ENCODE measurements at places on chromosomes 1 and 21.

DNA sequence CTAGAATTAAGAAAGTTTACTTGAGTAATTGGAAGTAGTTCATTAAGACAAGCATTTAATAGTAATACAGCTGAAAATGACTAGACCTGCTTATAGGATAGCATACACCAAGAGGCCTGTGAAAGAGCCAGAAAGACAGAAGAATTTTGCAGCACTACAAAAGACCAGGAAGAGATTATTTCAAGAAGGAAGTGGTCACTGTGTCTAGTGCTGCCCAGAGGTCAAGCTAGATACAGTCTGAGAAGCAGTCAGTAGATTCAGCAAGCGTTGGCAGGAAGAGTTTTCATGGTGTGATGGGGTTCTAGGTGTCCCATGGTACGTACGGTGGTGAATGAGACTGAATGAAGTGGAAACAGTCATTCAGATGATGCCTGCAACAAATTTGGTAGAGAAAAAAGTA is 31.5 kb downstream of the RGS8 start:
- DNase-seq, result no peak

DNA sequence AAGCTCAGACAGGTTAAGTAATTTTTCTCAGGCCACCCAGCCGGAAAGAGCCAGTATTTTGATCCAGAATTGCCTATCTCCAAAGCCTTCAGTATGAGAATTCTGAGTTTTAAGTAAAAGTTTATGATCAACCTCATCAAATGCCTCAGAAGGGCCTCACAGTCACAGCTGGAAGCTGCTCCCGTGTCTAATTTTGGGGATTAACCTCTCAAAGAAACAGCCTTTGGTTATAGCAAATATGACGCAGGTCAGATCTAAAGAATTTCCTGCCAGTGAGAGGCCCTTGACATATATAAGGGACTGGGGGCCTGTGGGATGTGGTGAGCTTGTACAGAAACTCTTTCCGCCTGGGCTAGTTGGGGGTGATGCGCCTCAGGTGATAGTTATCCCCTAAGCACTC is 2.3 kb downstream of the EXTL1 start:
- DNase-seq, result no peak

DNA sequence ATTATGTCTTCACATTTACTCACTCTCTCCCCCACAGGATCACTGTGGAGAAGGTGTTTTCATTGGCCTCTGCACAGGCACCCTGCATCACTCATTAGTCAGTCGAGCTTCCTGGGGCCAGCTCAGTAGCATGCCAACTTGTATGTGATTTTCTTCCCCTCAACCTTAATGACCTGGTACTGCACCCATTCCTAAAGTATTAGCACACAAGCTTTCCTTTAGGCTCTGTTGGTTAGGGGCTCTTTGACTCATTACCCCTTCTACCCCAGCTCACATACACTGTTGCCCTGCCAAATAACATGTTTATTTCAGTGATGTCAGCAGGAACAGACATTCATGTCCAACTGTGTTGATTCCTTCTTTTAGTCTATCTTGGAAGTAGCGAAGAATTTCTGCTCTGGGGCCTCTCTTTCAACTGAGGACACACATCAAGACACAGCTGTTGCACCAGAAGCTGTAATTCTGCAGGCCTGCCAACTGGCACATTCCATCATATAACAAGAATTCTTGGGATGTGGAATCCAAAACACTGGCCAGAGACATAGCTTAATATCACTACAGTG is 603.5 kb upstream of the ADAMTS5 start:
- no peak for DNase-seq

DNA sequence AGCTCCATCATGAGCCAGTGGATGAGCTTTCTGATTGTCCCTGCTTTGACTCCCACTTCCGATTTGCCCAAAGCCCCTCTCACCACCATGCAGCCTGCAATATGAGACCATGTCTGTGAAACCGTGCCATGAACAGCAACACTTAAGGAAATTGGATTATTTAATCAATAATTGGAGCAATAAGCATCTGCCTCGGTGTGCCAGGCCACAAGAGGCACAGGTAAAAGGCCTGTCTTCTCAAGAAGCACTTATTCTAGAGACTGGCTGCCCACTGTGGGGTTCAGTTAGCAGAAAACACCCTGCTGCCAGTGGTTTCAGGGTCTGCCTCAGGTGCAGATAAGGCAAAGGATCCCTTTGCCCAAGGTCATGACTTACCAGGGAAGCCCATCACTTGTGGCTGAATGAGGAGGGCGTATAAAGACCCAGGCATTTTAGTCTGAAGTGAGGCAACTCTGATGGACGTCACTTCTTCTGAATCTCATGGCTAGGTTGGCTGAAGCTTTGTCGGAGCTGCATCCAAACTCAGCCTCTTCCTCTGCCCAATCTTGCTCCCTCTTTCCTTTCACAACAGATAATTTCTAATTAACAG is 7.1 kb upstream of the CHI3L2 start:
- DNase-seq, result no peak

GRCh38 chr1:176854121-176854520 is 310.4 kb downstream of the ASTN1 start:
- no peak for DNase-seq

GRCh38 chr21:42105476-42106315 is 34.6 kb downstream of the UMODL1 start:
- DNase-seq, result no peak

- no peak for DNase-seq
Measured at GRCh38 chr1:193437785-193438184, 251.4 kb upstream of the B3GALT2 start.

DNA sequence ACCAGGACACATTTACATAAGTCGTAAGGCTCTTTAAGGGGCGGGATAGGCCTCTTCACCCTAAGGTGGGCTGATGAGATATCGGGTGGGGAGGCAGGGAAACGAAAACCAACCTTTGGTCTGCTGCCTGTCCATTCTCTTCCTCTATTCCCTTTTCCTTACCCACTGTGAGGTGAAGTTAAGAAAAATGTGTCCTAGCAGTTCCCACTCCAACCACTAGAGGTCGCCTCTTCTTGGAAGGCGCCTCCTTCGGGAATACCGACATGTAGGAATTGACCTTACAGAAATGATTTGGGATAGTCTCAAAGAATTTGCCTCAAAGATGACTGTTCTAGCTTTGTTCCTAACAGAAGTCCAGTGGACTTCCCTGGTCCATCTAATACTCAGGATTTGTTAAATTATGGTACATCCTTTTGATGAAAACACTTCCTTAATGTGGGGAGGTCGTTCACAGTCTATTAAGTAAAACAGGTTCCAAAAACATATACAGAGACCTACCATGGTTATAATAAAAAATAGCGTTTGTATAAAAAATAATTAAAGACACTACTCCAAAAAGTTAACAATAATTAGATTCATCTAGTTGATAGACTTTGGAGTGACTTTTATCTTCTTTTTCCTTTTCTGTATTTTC is 14.1 kb downstream of the AZIN2 start:
- DNase-seq, result no peak

- DNase-seq, result no peak
Measured at GRCh38 chr1:177368255-177368654, 197.5 kb downstream of the BRINP2 start.

GRCh38 chr21:39083377-39084008 is 99.8 kb downstream of the PSMG1 start:
- no peak for DNase-seq

- no peak for DNase-seq
Measured at GRCh38 chr1:92567211-92567868, 80.6 kb upstream of the GFI1 start.

GRCh38 chr1:218377143-218377660 is 32.1 kb downstream of the TGFB2 start:
- DNase-seq, result peak; percentile 7

DNA sequence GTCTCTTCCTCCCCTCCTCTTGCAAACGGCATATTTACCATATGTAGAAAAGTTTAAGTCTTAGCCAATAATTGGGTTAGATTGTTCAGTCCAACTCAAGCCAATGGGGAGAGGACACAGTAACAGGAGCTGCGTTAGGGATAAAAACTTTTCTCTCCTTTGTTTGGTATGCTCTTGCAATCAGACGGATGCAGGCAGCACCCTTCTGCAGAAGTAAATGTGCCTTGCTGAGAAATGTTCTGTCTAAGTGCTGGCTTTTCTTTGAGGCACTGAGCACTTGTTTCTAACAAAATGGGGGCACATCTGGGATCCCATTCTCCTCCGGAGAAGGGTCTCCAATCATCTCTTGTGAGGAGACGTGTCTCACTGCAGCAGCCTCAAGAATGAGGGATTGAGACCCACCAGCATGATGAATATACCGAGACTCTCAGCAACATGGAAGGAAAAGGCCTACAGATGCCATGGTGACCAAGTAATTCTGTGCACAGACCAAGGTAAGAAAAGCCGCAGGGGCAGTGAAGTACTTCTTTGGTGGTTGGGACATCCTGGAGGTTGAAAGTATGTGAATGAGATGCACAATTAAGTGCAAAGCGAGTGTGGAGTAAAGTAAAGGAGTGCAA is 20.7 kb upstream of the GNG4 start:
- DNase-seq, result no peak

GRCh38 chr21:41992576-41992975 is 17.6 kb downstream of the ZBTB21 start:
- no peak for DNase-seq

DNA sequence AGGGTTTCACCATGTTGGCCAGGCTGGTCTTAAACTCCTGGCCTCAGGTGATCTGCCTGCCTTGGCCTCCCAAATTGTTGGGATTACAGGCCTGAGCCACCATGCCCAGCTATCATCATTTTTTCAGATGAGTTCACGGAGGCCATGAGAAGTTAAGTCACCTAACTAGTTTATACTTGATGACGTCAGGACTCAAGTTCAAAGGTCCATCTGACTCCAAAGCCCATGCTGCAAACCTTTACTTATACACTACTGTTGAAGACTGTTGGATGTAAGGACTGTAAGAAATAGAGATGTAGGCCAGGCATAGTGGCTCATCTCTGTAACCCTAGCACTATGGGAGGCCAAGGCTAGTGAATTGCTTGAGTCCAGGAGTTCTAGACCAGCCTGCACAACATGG is 40.8 kb upstream of the STMN1 start:
- DNase-seq, result no peak

GRCh38 chr1:158454537-158454936 is 7.1 kb upstream of the OR10K1 start:
- no peak for DNase-seq

DNA sequence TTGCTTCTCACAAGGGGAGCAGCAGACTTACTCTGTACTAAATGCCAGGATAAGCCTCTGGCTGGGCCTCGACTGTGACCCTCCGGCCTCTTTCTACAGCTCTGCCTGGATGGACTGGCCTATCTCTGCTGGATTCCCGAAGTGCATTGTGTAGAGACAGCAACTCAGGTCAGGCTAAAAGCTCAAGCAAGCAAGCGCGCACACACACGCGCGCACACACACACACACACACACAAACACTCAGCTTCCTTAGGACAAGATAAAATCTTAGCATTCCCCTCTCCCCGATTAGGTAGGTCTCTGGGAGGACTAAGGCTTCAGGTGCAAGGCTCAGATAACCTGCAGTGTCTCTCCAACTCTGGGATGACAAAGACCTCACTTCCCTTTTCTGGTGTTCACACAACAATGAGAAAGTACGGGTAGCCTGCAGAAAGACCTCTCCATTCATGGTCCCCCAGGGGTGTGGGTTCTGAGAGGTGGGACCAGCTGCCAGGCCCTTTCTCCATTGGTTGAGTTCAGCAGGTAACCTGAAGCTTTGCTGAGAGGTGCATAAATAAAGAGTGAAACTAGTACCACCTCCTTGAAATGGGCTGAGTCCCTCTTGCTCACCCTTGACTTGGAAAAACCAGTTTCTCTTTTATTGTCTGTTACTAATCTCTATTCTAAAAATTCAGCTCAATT is 155.1 kb upstream of the CAMK1G start:
- DNase-seq, result no peak

DNA sequence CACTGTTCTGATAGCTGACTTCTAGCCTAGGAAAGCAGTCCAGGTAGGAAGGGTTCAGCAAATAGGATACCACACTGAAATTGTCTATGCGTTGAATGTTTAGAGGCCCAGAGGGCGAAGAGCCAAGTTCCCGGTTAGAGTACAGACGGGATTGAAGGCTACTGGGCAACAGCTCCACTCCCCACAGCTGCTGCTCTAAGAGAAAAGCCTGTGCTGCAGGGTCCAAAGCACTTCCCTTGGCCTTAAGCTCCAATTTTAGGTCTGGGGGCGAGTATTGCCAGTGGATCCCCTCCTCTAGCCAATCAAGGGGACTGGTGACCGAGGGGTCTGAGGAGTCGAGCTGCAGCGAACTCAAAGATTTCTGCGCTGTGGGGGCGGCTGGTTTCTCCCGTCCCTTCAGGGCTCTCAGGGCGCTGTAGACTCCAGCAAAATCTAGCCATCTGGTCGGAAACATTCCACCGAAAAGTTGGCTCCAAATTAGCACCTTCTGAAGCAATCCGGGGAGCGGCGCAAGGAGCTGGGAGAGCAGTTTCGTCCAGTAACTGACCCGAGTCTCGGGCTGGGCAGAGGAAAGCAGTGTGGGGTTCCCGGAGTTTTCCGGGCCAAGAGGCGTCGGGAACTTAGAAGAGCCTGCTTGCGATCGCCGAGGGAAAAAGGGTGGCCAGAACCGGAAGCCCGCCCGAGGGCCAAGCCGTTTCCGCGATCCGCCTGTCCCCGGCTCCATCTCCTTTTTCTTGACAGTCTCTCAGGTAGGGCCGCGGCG is 748 bp downstream of the PPP1R15B start:
- no peak for DNase-seq

DNA sequence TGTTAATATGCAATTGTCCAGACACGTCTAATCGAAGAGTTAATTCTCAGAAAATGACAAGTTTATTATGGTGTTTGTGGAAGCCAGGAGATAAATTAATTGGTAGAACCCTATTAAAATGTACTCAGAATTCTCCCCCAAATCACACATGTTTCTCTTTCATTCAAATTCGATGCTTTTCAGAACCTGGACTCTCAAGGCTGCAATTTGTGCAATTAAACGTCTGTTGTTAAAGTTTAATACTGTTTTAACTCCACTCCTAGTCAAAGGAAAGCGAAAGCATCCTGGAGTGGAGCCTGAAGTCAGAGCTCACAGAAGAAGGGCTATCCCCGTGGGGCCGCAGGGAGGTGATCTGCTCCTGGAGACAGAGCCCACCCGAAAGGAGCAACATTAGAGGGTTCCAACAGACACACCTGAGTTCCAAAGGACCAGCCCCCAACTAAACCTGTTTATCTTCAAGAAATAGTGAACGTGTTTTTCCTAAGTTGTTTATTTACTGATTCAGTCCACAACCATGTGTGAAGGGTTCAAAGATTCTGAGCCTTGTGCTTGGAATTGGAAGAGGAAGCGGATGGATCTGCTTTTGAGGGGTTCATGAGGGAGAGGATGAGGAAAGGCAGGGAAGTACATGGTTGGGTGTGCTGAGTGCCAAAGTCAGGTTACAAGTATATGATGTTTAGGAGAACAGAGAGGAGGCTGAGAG is 68.0 kb upstream of the AKT3 start:
- DNase-seq, result no peak

- no peak for DNase-seq
Measured at GRCh38 chr1:177631770-177632169, 338.1 kb downstream of the SEC16B start.

GRCh38 chr1:18948048-18948912 is 8.2 kb downstream of the IFFO2 start:
- peak; percentile 48 for DNase-seq

DNA sequence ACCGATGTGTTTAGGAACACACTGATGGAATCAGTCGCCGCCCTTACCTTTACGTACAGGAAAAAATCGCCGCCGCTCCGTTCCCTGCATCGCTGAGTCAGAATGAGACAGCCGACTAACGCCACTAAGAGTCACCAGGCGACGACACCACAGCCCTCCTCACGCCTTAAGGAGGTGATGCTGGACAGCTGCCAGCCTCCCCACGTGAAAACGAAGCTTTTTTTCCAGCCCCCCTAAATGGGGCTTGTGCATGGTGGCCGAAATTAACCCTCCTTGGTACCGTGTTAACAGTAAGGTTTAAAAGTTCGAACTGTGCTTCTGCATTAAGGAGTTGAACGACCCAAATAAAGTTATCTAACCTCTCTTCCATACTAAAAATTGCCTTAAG is 511 bp downstream of the DNTTIP2 start:
- peak; percentile 46 for DNase-seq

Measured in activated T-helper 1 cell treated with Interleukin-2 at 50 U/mL for 16 hours (primary cell).